ENCODE measurements at places on chromosomes 12 and 14.

DNA sequence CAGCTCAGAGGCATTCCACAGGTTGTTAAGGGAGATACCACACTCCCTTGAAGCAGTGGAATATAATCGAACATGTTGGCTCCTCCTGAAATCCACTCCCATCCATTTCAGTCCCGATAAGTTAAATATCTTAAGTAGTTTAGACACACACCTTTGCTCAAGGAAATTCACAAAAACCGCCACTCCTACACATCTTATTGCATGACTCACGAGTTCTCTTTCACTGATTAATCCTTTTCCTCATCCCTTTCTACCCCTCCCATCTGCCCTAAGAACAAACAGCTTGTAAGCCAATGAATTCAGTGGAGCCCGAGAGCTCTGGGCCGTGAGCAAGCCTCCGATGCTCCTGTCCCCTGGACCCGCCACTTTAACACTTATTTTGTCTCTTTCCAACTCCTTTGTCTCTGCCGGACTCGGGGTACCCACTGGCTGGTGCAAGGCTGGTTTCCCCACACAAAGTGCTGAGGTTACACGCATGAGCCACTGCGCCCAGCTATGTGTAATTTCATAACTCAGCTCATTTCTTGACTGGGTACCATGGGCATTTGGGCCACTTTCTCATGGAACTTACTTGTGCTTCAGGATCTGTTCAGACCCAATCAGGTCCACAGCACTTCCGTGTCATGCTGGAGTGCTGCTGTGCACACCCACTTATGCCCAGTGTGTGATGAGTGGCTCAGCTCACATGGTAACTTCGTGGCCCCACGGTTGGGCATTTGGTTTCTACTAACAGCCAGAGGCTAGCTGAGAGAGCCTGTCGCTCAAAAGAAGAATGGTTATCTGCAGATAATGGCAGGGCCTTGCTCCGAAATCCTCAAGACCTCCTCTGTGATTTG is 171.8 kb upstream of the ALG10B start:
- no peak for DNase-seq

GRCh38 chr14:26008290-26008689 is 589.5 kb downstream of the NOVA1 start:
- no peak for DNase-seq

DNA sequence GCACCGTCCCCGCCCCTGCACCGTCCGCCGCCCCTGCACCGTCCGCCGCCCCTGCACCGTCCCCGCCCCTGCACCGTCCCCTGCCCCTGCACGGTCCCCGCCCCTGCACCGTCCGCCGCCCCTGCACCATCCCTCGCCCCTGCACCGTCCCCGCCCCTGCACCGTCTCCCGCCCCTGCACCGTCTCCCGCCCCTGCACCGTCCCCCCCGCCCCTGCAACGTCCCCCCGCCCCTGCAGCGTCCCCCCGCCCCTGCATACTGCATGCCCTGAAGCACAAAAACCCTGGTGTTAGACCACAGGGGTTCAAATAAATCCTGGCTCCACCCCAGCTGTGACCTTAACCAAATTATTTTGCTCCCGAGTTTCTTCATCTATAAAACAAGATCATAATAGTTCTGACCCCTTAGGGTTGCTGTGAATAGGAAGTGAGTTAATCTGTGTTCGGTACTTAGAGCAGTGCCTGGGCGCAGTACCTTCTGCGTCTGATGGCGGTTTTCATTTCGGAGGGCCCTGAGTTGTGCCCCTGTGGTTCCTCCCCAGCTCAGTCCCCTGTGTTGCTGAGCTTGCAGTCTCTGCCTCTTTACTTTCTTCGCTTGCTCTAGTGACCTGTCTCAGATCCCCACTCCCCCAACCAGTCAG is 38.1 kb downstream of the ESRRB start:
- no peak for DNase-seq

GRCh38 chr14:89058697-89059096 is 234.2 kb downstream of the TTC8 start:
- DNase-seq, result no peak

DNA sequence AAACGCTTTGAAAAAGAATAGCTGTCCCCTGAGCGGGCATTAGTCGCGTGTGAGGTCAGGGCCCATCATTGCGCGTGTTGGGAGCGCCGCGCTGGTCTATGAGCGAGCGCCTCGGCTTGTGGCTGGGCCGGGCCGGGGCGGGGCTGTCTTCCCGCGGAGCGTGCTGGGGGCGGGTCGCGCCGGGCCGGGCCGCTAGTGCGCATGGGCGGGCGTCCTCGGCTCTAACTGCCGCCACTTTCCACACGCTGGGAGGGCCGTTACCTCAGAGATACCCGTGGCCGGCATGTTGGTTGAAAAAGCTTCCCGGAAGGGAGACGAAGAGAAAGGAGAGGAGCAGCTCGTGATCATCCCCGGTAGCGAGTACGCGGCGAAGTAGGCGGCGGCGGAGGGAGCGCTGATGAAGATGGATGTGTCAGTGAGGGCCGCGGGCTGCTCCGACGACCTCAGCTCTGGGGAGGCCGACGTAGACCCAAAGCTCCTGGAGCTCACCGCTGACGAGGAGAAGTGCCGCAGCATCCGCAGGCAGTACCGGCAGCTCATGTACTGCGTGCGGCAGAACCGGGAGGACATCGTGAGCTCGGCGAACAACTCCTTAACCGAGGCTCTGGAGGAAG is at the start of gene EID3:
Gene EID3 (plus strand): TSS at position 202 of the 614 bp plus-strand sequence. CDS start 196 bp downstream, at position 398.
- peak; percentile 94 for DNase-seq
